ENCODE measurements at places on chromosomes 11 and 22. TPM values are rescaled to one million over a fixed set of nuclear protein-coding genes. Genes with fewer than 3 reads are reported as not detected.

- DNase-seq, result no peak
- no peak overlapping the region for H3K27ac ChIP-seq
- peaks cover 35% of the 10 kb centered on the region for H3K27me3 ChIP-seq
- H3K4me1 ChIP-seq, result peaks cover 23% of the 10 kb centered on the region
- no peak overlapping the region for H3K4me3 ChIP-seq
These were observed 148.9 kb upstream of the CADM1 start for GRCh38 chr11:115653076-115653475.

DNA sequence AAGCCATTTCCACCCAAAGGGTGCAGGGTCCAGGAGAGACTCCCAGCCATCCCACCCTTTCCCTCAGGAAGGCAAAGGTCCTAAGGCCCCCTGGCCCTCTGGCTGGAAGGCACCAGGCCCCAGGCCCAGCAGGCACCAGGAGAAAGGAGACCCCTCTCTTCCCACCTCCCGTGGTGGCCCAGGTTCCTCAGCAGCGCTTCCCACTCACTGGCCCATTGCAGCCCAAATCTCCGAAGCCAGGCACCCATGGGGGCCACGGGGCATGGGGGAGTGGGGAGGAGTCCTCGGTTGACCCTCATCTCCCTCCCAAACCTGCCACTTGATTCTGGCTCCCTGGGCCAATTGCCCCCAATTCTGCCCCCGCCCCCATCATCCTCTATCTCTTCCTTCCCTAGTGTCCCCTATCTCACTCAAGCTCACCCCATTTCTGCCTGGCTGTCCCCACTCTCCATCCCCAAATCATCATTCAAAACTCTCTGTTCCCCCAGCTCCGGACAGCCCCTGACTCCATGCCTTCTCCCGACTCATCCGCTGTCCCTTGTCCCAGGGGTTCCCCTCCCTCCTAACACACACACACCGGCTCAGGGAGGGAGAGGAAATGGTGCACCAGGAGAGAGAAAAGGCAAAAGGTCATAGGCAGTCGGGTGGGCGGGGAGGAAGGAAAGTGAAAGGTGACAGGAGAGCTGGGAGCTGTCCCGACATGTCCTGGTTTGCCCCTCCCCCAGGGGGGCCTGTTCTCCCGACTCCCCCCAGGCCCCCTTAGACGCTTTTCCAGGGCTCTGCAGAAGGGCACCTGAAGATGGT, 1.2 kb downstream of the LIF start:
- no peaks in the 10 kb centered on the region for H3K27me3 ChIP-seq
- H3K4me1 ChIP-seq, result peaks cover 40% of the 10 kb centered on the region
- H3K4me3 ChIP-seq, result peak overlapping the region; percentile 84
- DNase-seq, result peak; percentile 38

DNA sequence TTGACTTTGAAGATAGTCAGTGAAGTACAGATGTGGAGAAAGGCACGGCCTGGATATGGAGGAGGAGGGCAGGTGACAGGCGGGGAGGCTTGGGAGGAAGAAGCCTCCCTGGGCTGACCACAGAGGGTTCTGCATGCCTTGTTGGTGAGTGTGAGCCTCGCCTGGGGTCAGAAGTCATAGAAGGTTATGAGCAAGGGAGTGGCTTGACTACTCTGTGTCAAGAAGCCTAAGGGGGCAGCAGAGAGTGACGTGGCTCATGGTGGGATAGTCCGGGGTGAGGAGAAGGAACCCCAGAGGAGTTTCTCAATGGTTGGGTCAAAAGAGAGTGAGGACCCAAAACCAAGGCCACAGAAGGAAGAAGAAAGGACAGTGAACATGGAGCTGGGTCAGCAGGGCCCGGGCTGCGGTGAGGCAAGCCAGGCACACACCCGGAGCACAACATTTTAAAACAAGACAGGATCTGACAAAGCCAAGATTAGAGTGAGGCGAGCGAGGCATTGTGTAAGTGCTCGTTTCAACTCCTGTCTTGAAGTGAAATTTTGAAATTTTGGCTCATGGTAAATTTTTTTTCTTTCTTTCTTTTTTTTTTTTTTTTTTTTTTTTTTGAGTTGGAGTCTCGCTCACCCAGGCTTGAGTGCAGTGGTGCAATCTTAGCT, 31.9 kb downstream of the PDGFB start:
- H3K27me3 ChIP-seq, result no peaks in the 10 kb centered on the region
- H3K36me3 ChIP-seq, result peaks cover 3% of the 10 kb centered on the region
- no peak for DNase-seq
- peak overlapping the region; percentile 0 for H3K4me3 ChIP-seq
- peaks cover 33% of the 10 kb centered on the region for H3K4me1 ChIP-seq

DNA sequence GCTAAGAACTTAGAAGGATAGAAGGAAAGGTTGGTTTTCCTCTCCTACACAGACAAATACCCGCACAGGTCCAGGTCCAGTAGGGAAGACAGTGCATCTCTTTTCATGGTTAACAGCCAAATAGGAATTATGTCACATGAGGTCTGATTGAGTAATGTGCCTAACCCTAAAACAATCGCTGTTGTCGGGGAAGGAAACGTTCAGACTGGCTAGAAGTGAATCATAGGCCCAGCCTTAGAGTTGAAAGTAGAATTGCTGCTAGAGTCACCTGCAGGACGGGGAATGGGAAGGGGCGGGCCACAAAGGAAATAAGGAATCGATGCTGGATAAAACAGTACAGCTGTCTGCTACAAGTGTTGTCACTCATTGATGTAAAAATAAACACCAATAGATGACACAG, 12.4 kb upstream of the HTATIP2 start:
- no peak for DNase-seq
- peaks cover 18% of the 10 kb centered on the region for H3K27me3 ChIP-seq
- 0 out of 2 replicates have a peak, but pooled peaks cover 4% of the 10 kb centered on the region for H3K4me1 ChIP-seq
- H3K36me3 ChIP-seq, result no peaks in the 10 kb centered on the region
- H3K27ac ChIP-seq, result no peak overlapping the region

GRCh38 chr11:35717043-35717442, 54.5 kb downstream of the TRIM44 start:
- no peak overlapping the region for H3K4me3 ChIP-seq
- H3K36me3 ChIP-seq, result no peaks in the 10 kb centered on the region
- peak; percentile 35 for DNase-seq
- no peaks in the 10 kb centered on the region for H3K27me3 ChIP-seq
- H3K27ac ChIP-seq, result no peak overlapping the region

DNA sequence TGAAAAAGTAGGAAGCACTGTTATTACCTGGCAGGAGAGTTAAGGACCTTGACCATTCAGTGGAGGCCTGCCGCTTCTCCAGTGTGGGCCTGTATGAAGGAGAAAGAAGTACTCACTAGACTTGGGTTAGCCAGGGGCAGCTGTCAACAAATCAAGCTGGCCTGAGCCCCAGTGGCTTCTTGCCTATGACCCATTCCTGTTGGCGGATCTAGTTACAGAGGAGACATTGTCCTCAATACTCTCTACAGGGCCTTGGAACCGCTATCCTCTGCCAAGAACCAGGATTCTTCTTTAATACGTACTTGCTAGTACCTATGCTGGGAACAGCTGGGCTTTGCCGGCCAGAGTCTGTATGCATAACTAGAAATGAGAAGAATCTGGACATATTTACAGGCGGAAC, 68.1 kb downstream of the ALX4 start:
- H3K36me3 ChIP-seq, result peaks cover 6% of the 10 kb centered on the region
- no peak overlapping the region for H3K4me3 ChIP-seq
- H3K27ac ChIP-seq, result 0 out of 2 replicates have a peak overlapping the region, but pooled peaks have one; percentile 31

DNA sequence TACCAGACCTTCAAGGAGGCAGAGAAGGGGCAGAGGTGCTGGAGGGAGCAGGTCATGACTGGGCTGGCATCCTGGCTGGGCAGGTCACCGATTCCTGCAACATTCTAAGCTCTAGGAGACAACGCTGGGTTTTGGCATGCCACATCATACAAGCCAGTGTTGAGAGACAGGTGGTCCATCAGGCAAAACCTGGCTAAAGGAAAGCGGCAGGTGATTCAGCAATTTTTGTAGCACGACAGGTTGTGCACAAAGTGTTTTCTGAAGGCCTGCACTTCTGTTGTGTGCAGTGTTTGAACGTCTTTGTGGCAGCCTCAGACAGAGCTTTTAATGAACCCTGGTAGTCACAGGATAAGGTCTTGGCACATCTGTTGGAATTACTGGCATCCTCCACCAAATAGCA, 69.9 kb upstream of the BID start:
- H3K27me3 ChIP-seq, result no peaks in the 10 kb centered on the region
- no peak for DNase-seq

DNA sequence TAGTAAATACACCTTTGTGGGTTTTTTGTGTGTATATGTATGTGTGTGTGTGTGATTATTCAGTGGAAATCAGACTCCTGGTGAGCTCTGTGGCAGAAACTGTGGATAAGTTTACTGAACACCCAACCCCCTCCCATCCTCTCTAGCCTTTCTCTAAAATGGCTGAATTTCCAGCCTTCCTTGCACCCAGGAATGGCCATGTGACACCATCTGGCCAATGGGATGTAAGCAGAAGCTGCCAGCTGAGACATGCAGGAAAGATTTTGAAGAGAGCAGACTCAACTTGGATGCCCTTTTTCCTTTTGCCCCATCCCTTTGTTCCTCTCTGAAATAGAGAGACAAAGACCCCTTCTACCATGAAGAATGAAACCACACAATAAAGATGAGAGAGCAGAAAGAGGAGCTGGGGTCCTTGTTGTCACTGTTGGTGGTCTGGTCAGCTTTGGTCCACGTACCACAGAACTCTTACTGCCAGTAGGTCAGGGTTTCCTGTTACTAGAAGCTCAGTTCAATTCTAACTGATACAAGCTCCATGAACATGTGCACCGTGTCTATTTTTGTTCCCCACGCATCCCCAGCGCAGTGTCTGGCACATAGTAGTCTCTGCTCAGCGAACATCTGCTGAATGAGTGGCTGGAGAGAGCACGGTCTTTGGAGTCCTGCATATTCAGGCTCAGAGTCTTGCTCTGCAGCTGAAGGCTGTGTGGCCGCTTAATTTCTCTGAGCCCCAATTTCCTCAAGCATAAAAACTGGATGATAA, 57.5 kb downstream of the SEZ6L start:
- no peak overlapping the region for H3K27ac ChIP-seq
- DNase-seq, result no peak
- H3K4me1 ChIP-seq, result no peaks in the 10 kb centered on the region
- peaks cover 7% of the 10 kb centered on the region for H3K27me3 ChIP-seq
- no peak overlapping the region for H3K4me3 ChIP-seq

DNA sequence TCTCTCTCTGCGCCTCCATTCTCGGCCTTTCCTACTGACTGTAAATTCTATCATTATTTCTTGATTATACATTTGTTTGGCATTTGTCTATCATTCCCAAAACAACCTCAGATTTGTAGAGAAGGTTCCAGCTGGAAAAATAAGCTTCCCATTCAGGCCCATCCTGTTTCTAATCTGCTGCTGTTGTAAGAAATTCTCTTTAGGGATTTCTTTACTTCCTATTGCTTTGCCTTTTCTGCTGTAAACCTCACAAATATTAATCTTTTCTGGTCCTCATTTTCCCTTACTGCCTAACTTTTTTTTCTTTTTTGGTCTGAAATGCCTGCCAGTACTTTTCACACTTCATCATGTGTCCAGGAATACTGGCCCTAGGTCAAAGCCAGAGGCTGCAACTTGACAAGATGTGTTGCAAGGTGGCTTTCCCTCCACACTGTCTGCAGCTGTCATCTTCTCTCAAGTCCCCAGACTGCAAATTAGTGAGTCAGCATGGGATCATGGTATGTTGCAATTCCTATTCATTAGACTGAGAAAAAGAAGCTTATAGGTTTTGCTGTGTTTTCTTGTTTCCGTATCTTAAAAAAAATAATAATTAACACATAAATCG, 858.7 kb upstream of the CHORDC1 start:
- no peaks in the 10 kb centered on the region for H3K27me3 ChIP-seq
- H3K4me3 ChIP-seq, result no peak overlapping the region
- no peak overlapping the region for H3K27ac ChIP-seq
- peaks cover 30% of the 10 kb centered on the region for H3K4me1 ChIP-seq

- H3K36me3 ChIP-seq, result no peaks in the 10 kb centered on the region
- H3K27me3 ChIP-seq, result no peaks in the 10 kb centered on the region
- no peak for DNase-seq
- H3K4me3 ChIP-seq, result no peak overlapping the region
- H3K4me1 ChIP-seq, result no peaks in the 10 kb centered on the region
These were observed 66.6 kb upstream of the MPPED2 start for GRCh38 chr11:30652801-30653200.

DNA sequence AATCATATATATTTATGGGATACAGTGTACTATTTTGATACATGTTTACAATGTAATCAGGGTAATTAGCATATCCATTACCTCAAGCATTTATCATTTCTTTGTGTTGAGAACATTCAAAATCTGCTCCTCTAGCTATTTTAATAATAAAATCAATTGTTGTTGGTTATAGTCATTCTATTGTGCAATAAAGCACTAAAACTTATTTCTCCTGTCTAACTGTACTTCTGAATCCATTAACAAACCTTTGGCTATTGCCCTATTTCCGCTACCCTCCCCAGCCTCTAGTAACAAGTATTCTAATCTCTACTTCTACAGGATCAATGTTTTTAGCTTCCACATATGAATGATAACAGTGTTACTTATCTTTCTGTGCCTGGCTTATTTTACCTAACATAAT, 15.3 kb upstream of the USP2 start:
- peaks cover 19% of the 10 kb centered on the region for H3K36me3 ChIP-seq
- DNase-seq, result no peak
- H3K4me3 ChIP-seq, result no peak overlapping the region
- peaks cover 3% of the 10 kb centered on the region for H3K27me3 ChIP-seq
- peaks cover 6% of the 10 kb centered on the region for H3K4me1 ChIP-seq

GRCh38 chr11:110124605-110125004, 31.4 kb downstream of the ZC3H12C start:
- no peak overlapping the region for H3K4me3 ChIP-seq
- H3K36me3 ChIP-seq, result no peaks in the 10 kb centered on the region
- H3K27me3 ChIP-seq, result no peaks in the 10 kb centered on the region
- H3K4me1 ChIP-seq, result peaks cover 34% of the 10 kb centered on the region
- no peak for DNase-seq

- DNase-seq, result no peak
- H3K4me3 ChIP-seq, result no peak overlapping the region
- no peak overlapping the region for H3K27ac ChIP-seq
- peaks cover 23% of the 10 kb centered on the region for H3K36me3 ChIP-seq
- no peaks in the 10 kb centered on the region for H3K27me3 ChIP-seq
- H3K4me1 ChIP-seq, result peaks cover 72% of the 10 kb centered on the region
These were observed 72.9 kb downstream of the PIWIL4 start for GRCh38 chr11:94639901-94640721.

- no peaks in the 10 kb centered on the region for H3K27me3 ChIP-seq
- peaks cover 12% of the 10 kb centered on the region for H3K36me3 ChIP-seq
- H3K4me3 ChIP-seq, result peak overlapping the region; percentile 72
- H3K4me1 ChIP-seq, result peaks cover 66% of the 10 kb centered on the region
- H3K27ac ChIP-seq, result peak overlapping the region; percentile 96
These were observed 15.2 kb downstream of the BCL9L start for GRCh38 chr11:118910309-118911112.

- H3K4me1 ChIP-seq, result peaks cover 7% of the 10 kb centered on the region
- H3K27ac ChIP-seq, result no peak overlapping the region
- no peak overlapping the region for H3K4me3 ChIP-seq
- no peak for DNase-seq
These were observed 822.3 kb downstream of the LUZP2 start for GRCh38 chr11:25319127-25319526.

- DNase-seq, result no peak
- H3K27me3 ChIP-seq, result peaks cover 31% of the 10 kb centered on the region
- H3K36me3 ChIP-seq, result no peaks in the 10 kb centered on the region
- H3K4me3 ChIP-seq, result no peak within 1 kb of the TSS
- H3K4me1 ChIP-seq, result peaks cover 2% of the 10 kb centered on the region
- no peak within 1 kb of the TSS for H3K27ac ChIP-seq
These were observed at the start of gene CD3D for GRCh38 chr11:118342503-118343161. TSS of gene CD3D (minus strand) at chr11:118342705. CDS start at chr11:118342607, 98 bp downstream.

Gene MED15
- total RNA-seq, result 67.7 TPM

Gene OR51M1
- not detected for total RNA-seq

Gene PATE2
- total RNA-seq, result not detected

Gene PDHX
- 39.1 TPM for total RNA-seq
